ENCODE measurements at places on chromosomes 4 and X. TPM values are rescaled to one million over a fixed set of nuclear protein-coding genes. Genes with fewer than 3 reads are reported as not detected.

DNA sequence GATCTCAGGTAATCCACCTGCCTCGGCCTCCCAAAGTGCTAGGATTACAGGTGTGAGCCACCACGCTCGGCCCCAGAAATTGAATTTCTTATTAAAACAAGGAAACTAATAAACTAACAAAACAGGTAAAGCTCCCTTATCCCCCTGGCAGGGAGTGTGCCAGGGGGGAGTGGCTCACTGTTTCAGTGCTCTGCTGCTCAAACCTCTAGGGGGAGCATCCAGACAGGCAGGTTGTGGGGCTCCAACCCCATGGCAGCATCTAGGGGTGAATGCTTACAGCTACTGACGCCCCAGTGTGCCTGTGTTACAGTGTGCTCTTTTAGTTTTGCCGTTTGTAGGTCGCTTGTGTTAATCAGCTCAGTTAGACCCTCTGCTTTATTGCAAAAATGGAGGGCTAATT, 605.0 kb downstream of the GABRG1 start:
- no peak for DNase-seq

DNA sequence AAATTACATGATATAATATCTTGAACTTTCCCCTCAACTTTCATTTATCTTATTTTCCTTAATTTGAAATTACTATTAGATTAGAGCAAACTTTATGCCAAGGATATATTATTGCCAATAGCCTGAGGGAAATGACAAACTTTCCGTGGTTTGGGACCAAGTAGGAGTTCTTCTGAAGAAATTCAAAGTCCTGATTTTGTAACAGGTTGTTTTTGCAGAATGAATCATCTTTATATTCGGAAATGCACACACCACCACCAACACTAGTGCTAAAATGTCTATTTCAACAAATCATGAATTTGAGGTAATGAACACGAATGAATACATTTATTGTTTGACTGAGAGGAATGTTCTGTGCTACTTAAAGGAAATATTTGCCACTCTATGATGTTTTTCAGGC, 226.7 kb downstream of the GRIA2 start:
- DNase-seq = no peak

DNA sequence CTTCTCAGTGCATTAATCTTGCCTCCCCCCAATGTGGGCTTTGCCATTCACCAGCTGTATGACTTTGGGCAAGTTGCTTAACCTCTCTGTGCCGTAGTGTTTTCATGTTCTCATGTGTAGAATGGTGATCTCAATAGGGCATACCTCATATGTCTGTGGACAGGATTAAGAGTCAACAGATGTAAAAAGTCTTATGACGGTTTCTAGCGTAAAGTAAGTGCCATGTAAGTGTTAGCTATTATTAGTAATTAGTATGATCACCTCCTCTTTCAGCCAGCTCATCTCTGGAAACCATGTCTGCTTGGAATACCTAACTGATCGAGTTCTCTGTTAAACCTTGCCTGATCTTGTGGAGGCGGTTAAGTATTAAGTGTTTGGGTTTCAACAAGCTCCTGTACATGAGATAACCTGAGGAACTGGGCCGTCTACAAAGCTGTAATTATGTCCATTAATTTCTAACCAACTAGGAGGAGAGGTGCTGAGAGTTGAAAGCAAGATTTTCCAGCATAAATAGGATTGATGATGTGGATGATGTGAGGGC, 66.3 kb downstream of the TSC22D3 start:
- no peak for DNase-seq

The TLR7 gene
- total RNA-seq = not detected

- no peak for DNase-seq
Observed at GRCh38 chr4:154024097-154024694, 235.3 kb upstream of the SFRP2 start.

GRCh38 chr4:3322059-3322550, 29.3 kb downstream of the RGS12 start:
- no peak for DNase-seq

- no peak for DNase-seq
Observed at GRCh38 chrX:103061486-103061885, 2.5 kb downstream of the BEX1 start.

DNA sequence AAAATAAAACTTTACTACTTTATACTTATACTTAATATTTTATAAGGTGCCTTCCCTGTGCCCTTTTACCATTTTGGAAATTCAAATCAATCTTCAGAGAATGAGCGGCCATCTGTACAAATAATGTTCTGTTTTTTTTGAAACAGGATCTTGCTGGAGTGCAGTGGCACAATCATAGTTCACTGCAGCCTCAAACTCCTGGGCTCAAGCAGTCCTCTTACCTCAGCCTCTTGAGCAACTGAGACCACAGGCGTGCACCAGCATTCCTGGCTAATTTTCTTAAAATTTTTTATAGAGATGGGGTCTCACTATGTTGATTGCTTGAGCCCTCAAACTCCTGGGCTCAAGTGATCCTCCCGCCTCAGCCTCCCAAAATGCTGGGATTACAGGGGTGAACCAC, 53.5 kb downstream of the FAM114A1 start:
- DNase-seq = no peak

The TLR6 gene
- total RNA-seq = 1.2 TPM

- no peak for DNase-seq
Observed at GRCh38 chr4:123659730-123660129, 263.1 kb downstream of the SPRY1 start.

DNA sequence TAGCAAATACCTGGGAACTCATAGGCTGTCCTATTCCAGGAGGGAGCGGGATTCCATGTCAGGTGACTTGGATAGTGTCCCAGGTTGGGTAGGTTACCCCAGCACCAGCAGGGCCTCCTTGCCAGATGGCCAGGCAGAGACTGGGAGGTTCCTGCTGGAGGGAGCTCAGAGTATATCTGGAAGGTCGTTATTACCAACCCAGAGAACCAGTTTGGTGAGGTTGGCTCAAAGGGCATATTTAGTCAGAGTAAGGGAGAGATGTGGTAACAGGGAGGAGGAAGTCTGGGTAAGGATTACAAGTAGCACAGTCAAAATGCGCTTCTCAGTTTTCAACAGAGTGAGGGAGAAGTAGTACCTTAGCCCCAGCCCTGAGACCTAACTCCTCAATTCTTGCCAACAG, 53.3 kb upstream of the LNX1 start:
- DNase-seq = no peak

The CXCR3 gene
- total RNA-seq = not detected

The RPL36A gene
- total RNA-seq = 865 TPM

DNA sequence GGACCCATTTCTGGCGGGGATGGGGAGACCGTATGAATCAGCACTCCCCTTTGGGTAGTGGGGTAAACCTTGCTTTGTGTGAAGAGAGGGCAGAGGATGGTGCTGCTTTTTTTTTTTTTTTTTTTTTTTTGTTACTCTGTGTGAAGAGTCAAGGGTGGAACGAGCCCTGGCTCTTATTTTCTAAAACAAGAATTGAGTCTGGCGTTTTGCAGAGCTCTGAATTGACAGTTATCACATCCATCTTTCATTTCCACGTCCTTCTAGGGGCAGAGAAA, 1.2 kb downstream of the SLAIN2 start:
- DNase-seq = no peak
